Activated CD8-positive, alpha-beta T cell treated with anti-CD3 and anti-CD28 coated beads, Interleukin-2, amount 10 ng/mL, durations not matched to agents 7 days and 5 days (primary cell): ENCODE measurements at places on chromosomes 3 and 15.

GRCh38 chr3:165195640-165196576 is at the start of gene SLITRK3:
TSS of gene SLITRK3 (minus strand) at chr3:165196384. CDS start at chr3:165190830, 5,554 bp downstream.
- peak within 1 kb of the TSS; percentile 30 for H3K27ac ChIP-seq
- peaks cover 53% of the 10 kb centered on the region for H3K27me3 ChIP-seq
- no peak for DNase-seq
- H3K36me3 ChIP-seq: peaks cover 2% of the 10 kb centered on the region
- no peak within 1 kb of the TSS for H3K4me3 ChIP-seq

- no peak overlapping the region for H3K27ac ChIP-seq
- peaks cover 4% of the 10 kb centered on the region for H3K27me3 ChIP-seq
- no peak for DNase-seq
Observed at GRCh38 chr3:13214847-13215472, 141.7 kb upstream of the IQSEC1 start.

DNA sequence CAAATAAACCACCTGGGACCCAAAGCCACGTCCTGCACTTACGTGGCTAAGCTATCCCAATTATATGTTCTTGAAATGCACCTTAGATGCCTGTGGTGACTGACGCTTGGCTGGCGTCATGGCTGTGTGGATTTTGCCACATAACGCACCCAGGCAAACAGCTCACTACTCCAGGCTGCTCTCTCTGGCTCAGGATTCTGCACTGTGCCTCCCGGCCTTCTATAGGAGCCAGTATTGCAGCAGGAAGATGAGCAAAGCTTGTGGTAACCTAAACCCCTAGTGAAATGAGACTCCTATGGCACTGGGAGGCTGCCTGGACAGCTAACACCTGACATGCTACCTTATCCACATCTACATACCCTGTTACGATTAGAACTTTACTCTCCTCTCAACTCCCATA is 179.3 kb downstream of the THRB start:
- no peaks in the 10 kb centered on the region for H3K27me3 ChIP-seq
- no peak overlapping the region for H3K27ac ChIP-seq
- no peak for DNase-seq
- no peaks in the 10 kb centered on the region for H3K36me3 ChIP-seq

GRCh38 chr15:70275461-70276138 is 177.9 kb upstream of the TLE3 start:
- no peak overlapping the region for H3K27ac ChIP-seq
- no peaks in the 10 kb centered on the region for H3K36me3 ChIP-seq
- H3K27me3 ChIP-seq: peaks cover 13% of the 10 kb centered on the region
- H3K4me1 ChIP-seq: peaks cover 10% of the 10 kb centered on the region
- no peak overlapping the region for H3K4me3 ChIP-seq

- H3K4me3 ChIP-seq: no peak overlapping the region
- H3K4me1 ChIP-seq: no peaks in the 10 kb centered on the region
- peak; percentile 8 for DNase-seq
- peaks cover 2% of the 10 kb centered on the region for H3K27me3 ChIP-seq
- no peak overlapping the region for H3K27ac ChIP-seq
- no peaks in the 10 kb centered on the region for H3K36me3 ChIP-seq
Observed at GRCh38 chr3:141699897-141700296, 38.2 kb upstream of the RNF7 start.

GRCh38 chr3:187167777-187168176 is 28.5 kb upstream of the RPL39L start:
- no peak for DNase-seq
- H3K27me3 ChIP-seq: peaks cover 27% of the 10 kb centered on the region
- no peaks in the 10 kb centered on the region for H3K36me3 ChIP-seq
- peaks cover 8% of the 10 kb centered on the region for H3K4me1 ChIP-seq
- H3K4me3 ChIP-seq: no peak overlapping the region

- H3K36me3 ChIP-seq: no peaks in the 10 kb centered on the region
- no peak for DNase-seq
- H3K27me3 ChIP-seq: peaks cover 17% of the 10 kb centered on the region
- H3K27ac ChIP-seq: no peak overlapping the region
Observed at GRCh38 chr3:33360136-33360825, 79.9 kb downstream of the UBP1 start.

- H3K27ac ChIP-seq: no peak overlapping the region
- no peaks in the 10 kb centered on the region for H3K4me1 ChIP-seq
- DNase-seq: no peak
- H3K27me3 ChIP-seq: no peaks in the 10 kb centered on the region
- H3K4me3 ChIP-seq: no peak overlapping the region
Observed at GRCh38 chr3:86654806-86655460, 336.0 kb downstream of the VGLL3 start.

GRCh38 chr3:165210132-165210531 is 13.9 kb upstream of the SLITRK3 start:
- no peak overlapping the region for H3K4me3 ChIP-seq
- H3K4me1 ChIP-seq: peaks cover 2% of the 10 kb centered on the region
- no peaks in the 10 kb centered on the region for H3K27me3 ChIP-seq
- no peaks in the 10 kb centered on the region for H3K36me3 ChIP-seq
- DNase-seq: no peak

GRCh38 chr3:128709506-128710210 is 16.3 kb upstream of the RAB7A start:
- peaks cover 4% of the 10 kb centered on the region for H3K4me1 ChIP-seq
- no peak overlapping the region for H3K27ac ChIP-seq
- no peaks in the 10 kb centered on the region for H3K36me3 ChIP-seq
- H3K4me3 ChIP-seq: no peak overlapping the region
- H3K27me3 ChIP-seq: no peaks in the 10 kb centered on the region
- DNase-seq: no peak
